ENCODE measurements at places on chromosomes 7 and 10. TPM values are rescaled to one million over a fixed set of nuclear protein-coding genes. Genes with fewer than 3 reads are reported as not detected.

GRCh38 chr10:61628875-61629513, 33.7 kb upstream of the CABCOCO1 start:
- H3K4me1 ChIP-seq = peaks cover 40% of the 10 kb centered on the region
- H3K36me3 ChIP-seq = no peaks in the 10 kb centered on the region
- peak; percentile 58 for DNase-seq
- peak overlapping the region; percentile 41 for H3K4me3 ChIP-seq
- peak overlapping the region; percentile 94 for H3K27ac ChIP-seq

The PIK3CG gene
- total RNA-seq = not detected

GRCh38 chr10:84542522-84543490, 214.4 kb downstream of the CCSER2 start:
- DNase-seq = no peak
- H3K36me3 ChIP-seq = no peaks in the 10 kb centered on the region
- no peak overlapping the region for H3K27ac ChIP-seq
- peaks cover 18% of the 10 kb centered on the region for H3K4me1 ChIP-seq

- H3K4me3 ChIP-seq = no peak overlapping the region
- no peaks in the 10 kb centered on the region for H3K4me1 ChIP-seq
Observed at GRCh38 chr7:15389073-15389472, 172.7 kb downstream of the AGMO start.

GRCh38 chr10:74072503-74072902, 74.6 kb downstream of the VCL start:
- peaks cover 55% of the 10 kb centered on the region for H3K36me3 ChIP-seq
- DNase-seq = no peak
- H3K27me3 ChIP-seq = no peaks in the 10 kb centered on the region
- H3K4me3 ChIP-seq = no peak overlapping the region

GRCh38 chr10:51103554-51104217, 29.4 kb downstream of the PRKG1 start:
- no peak for DNase-seq
- no peak overlapping the region for H3K4me3 ChIP-seq
- peaks cover 10% of the 10 kb centered on the region for H3K4me1 ChIP-seq
- H3K36me3 ChIP-seq = no peaks in the 10 kb centered on the region
- no peaks in the 10 kb centered on the region for H3K27me3 ChIP-seq

GRCh38 chr10:89734616-89735015, 33.2 kb downstream of the KIF20B start:
- H3K27ac ChIP-seq = no peak overlapping the region
- DNase-seq = no peak
- no peaks in the 10 kb centered on the region for H3K4me1 ChIP-seq
- peaks cover 4% of the 10 kb centered on the region for H3K36me3 ChIP-seq

DNA sequence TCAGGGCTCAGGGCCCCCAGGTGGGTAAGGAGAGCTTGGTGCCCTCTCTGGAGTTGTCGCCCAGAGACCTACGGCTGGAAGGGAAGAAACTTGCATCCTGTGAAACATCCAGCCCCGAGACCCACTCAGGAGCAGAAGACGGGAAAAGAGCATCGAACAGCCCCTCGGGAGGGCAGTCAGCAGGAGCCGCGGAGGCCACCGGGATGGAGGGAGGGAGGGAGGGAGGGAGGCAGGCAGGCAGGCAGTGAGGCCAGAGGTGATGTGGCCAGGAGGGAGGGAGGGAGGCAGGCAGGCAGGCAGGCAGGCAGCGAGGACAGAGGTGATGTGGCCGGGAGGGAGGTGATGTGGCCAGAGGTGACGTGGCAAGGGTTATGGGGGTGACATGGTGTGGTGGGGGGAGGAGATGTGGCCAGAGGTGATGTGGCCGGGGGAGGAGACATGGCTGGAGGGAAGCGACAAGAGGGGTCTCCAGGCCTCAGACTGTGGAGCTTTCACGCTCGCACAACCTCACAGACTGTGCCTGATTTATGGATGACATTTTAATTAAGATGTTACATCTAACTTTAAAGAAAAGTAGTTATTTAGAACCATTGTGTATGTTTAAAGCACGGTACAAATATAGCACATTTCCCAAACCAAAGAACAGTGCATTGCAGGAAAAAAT, 141.1 kb downstream of the DIP2C start:
- H3K36me3 ChIP-seq = no peaks in the 10 kb centered on the region
- DNase-seq = no peak
- no peak overlapping the region for H3K4me3 ChIP-seq
- H3K27me3 ChIP-seq = no peaks in the 10 kb centered on the region
- no peaks in the 10 kb centered on the region for H3K4me1 ChIP-seq

Data from osteoblast (primary cell).